ENCODE measurements at places on chromosomes 12 and 14.

GRCh38 chr12:97681612-97682504, 219.3 kb downstream of the RMST start:
- no peak for DNase-seq

DNA sequence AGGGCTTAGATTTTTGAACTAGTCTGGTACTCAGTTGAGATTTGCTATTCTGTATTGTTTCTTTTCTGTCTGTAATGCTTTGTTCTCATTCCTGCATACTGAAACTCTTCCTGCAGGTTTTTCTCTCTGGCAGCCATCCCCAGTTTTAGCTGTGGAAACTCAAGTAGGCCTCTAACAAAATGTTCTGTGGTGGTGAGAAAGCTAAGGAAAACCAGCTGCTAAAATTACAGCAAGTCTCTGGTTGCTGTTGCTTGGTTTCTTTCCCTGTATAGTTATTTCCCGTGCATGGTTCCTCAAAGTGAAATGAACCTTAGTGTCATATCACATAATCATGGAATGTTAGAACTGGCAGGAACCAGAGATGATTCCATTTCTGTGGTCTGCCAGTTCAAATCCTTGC, 442.5 kb downstream of the NRXN3 start:
- DNase-seq: no peak

- no peak for DNase-seq
Observed at GRCh38 chr14:67710209-67710608, 8.5 kb downstream of the RDH12 start.

GRCh38 chr12:29428633-29429032, 47.7 kb upstream of the ERGIC2 start:
- DNase-seq: no peak

DNA sequence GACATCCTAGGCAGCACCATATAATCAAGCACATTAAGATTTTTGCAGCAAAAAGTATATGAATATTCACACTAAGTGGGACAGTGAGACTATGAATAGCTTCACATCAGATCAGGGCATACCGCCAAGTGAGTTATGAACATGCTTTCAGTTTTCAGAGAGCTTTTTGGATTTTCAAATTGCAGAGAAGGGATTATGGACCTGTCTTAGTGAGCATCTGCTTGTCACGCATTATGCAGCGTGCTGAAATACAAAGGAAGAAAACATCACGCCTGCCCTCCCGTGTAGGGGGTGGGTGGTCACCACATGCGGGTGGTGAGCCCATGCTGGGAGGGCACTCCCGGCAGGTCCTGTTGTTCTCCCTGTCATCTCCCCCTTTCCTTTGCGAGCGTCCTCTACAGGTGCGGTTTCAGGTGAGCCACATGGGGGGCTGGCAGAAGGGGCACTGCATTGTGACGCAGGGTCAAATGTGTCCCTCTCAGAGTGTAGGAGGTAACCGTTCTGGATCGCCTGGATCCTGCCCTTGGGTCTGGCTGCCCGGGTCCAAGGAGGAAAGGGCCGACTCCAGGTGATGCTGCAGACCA, 42.6 kb downstream of the TRAF3 start:
- DNase-seq: no peak

DNA sequence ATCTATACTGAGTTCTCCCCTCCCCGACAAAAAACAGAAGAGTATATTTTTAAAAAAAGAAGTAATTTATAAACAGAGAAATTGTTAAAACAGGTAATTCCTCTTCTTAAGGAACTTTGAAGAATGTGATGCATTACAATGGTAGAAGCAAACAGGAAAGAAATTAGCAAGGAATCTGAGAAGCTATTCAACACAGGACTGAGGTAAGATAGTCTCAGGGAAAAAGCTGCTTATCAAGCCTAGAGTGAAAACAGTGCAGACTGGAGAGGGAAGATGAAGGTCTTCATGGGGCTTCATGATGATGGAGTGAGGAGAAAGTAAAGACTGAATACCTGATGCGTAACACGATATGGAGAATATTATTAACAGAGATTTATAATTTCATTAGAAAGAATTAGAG, 880.0 kb downstream of the SLC16A7 start:
- DNase-seq: no peak

GRCh38 chr14:55789406-55789805, 209.4 kb downstream of the KTN1 start:
- DNase-seq: no peak

- no peak for DNase-seq
Observed at GRCh38 chr14:53156238-53156637, 3.1 kb upstream of the DDHD1 start.

GRCh38 chr12:76881142-76881541, 2.3 kb upstream of the CSRP2 start:
- no peak for DNase-seq

DNA sequence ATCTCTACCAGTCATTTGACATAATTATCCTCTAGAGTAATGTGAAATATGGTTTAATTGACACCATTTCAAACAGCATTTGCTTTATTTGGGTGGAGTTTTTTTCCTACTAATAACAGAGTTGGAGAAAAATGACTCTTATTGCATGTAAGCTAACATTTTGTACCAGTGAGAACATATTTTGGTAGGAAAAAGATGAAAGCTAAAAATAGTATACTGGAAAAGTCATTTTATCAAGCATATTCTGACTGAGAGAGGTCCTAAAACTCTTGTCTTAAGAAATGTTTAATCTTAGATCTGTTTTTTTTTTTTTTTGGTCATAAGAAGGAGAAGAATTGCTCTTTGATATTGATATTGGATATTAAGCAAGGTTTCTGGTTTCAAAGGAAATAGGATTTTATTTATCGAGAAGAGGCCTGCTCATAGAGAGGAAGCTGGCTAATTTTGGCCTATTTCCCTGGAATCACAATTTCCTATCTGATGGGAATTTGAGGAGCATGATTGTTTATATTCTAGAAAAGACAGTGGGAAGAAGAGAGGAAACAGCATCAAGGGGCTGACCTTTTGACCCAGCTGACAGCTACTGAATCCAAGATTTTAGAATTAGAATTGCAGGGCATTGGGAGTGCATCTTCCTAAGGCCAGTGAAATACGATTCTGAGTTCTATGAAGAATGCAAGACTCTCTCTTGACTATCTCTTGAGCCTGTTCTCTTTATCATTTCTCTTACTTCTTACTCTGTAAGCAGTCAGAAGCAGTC, 19.4 kb downstream of the OTOGL start:
- DNase-seq: no peak

DNA sequence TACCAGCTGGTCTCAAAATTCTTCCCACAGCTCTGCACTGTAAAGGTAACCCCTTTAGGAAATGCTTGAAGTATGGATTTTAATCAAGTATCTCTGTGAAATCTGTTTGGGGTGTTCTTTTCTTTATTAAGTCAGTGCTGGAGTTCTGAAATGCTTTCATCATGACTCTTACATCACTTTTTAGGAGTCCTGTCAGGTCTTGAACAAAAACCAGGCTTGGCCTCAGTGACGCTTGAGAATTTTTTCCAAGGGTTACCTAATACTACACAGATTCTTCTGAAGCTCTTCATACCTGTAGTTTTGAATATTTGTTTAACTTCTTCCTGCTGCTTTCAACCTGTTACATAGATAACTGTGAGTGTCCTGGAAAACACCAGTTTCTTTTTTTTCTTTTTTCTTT, 47.0 kb upstream of the KCNH3 start:
- no peak for DNase-seq

DNA sequence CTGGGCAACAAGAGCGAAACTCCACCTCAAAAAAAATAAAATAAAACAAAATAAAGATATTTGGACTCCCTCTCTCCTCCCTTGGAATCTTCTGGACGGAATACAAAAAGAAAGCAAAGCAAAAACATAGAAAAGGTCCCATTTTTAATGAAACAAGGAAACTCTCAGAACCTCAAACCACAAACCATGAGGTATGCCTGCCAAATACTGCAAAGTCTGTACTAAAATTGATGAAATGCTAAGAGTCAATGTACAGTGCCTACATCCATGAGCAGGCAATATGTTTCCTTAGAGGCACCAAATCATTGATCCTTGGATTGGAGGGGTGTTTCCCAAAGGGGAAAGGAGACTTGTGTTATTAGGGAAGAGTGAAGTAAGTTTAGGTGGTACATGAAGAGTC, 8.2 kb upstream of the RPS6KA5 start:
- no peak for DNase-seq
